ENCODE measurements at places on chromosomes 7 and 10.

DNA sequence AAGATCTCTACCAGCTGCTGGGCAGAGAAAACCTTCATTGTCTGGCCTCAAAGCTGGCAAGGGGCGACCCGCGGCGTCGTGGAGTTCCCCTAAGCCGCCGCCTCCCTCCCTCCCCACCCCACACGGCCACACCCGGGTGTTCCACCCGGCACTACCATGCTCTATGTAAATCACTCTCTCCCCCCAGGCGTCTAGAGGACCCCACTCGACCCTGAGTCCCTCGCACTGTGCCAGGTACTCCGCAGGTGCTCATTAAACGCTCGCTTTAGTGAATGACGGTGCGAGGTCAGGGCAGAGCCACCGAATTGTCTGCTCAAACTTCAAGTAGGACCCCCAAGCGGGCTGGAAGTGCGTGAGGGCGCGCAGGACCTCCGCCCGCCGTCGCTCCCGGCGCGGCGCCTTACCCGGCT lies 628 bp downstream of the PARP12 start:
- DNase-seq, result peak; percentile 65

DNA sequence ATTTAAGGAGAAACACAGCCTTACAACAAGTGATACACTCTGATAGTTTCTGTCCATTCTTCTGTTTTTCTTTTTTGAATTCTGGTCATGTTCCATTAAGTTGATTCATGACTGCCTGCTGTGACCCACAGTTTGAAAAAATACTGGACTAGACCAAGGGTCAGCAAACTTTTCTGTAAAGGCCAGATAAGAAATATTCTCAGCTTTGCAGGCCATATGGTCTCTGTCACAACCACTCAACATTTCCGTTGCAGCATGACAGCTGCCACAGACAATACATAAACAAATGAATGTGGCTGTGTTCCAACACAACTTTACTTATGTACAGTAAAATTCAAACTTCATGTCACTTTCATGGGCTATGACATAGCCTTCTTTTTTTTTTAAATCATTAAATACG lies 156.7 kb downstream of the PLXNA4 start:
- no peak for DNase-seq

GRCh38 chr7:8211725-8212096 lies 50.3 kb downstream of the ICA1 start:
- DNase-seq, result no peak

GRCh38 chr10:34505338-34505737 lies 309.8 kb downstream of the PARD3 start:
- no peak for DNase-seq

GRCh38 chr10:110349386-110349785 lies 44.7 kb upstream of the SMNDC1 start:
- no peak for DNase-seq

DNA sequence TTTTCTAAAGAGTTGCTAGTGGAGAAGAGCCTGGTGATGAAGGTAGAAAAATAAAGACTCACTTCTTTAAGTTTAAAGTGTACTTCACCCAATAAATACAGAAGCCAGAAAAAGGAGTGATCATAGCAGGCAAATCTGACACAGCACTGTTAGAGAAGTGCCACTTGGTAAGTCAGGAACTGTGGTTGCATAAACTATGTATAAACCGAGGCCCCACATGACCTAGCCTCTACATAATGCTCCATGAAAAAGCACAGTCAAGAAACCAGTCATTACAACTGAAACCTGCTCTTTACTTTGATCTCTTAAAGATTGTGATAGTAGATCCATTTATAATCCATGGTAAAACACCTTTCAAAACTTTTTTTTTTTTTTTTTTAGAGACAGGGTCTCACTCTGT lies 172.1 kb upstream of the PHYHIPL start:
- DNase-seq, result no peak

- no peak for DNase-seq
Observed at GRCh38 chr7:121083138-121083789, 94.8 kb downstream of the CPED1 start.

DNA sequence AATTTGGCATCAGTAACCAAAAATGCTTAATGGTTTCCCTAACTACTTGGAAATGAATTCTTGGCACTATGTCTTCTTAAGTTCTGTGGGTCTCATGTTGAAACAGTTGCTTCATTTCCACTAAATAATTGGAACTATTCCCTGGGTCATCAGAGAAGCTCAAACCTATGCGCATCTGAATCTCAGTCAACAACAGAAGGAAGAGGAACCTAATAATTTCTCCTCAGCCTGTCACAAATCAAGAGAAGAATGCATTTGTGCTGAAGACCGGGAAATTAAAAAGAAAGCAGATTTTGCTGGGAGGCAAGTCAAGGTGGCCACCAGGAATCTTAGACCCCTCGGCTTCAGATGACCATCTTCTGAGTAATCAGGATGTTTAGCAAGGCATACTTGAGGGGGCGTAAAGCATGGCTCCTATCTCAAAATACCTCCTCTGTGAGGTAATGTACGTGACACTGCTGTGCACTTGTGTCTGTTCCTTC lies 41.4 kb downstream of the TOMM7 start:
- DNase-seq, result no peak

DNA sequence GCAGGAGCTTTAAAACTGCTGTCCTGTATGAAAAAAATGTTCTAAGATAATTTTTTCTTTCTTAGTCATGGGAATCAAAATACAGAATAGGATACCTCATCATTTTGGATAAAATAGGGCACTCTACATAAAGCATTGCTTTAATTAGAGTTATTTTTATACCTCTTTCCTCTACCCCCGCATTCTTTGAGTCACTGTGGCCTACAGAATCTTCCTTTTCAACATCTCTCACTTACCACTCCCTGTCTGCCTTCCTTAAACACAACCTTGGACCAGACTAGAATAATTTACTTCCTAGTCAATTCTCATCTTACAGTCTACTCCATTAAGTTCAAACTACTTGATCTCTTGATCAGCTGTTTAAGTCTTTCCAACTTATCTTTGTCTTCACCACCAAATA lies 462.3 kb downstream of the PHTF2 start:
- DNase-seq, result no peak

- no peak for DNase-seq
Observed at GRCh38 chr10:78829565-78829964, 239.2 kb upstream of the ZMIZ1 start.

DNA sequence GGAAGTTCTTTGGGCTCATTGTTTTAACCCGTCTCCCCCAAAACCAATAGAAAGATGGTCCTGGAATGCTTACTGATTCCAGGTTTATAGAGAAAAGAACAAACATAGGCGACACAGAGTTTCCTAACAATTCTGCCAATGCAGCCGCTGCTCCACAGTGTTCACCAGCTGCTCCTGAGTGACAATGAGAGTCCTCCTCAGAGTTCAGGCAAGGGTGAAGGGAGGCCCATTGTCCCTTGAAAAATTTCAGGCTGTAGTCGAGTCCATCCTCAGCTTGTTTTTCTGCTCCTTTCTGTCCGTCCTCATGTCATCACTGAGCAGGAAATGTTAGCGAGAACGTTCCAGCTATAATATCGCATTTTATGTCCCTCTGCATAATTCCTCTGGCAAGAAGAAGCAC lies 537.6 kb downstream of the TCERG1L start:
- DNase-seq, result no peak

GRCh38 chr10:73253225-73253555 lies 746 bp upstream of the MRPS16 start:
- peak; percentile 38 for DNase-seq

DNA sequence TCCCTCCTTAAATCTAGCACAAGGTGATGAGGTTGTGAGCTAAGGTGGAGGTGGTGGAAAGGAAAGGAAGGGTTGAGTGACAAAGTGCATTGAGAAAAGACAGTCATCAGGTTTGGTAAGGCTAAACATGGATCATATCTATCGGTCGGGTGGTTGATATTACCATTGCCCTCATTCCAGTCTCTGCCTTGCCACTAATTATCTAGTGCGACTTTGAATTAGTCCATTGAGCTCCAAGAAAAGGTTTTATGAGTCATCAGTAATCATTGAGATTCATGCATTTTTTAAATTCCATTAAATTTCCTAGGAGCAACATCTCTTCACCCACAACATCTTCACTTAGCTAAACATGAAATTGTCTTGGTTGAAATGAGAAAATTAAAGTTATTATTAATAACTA lies 68.9 kb upstream of the FRMD4A start:
- no peak for DNase-seq

GRCh38 chr7:26227987-26228386 lies 26.4 kb downstream of the CBX3 start:
- no peak for DNase-seq

DNA sequence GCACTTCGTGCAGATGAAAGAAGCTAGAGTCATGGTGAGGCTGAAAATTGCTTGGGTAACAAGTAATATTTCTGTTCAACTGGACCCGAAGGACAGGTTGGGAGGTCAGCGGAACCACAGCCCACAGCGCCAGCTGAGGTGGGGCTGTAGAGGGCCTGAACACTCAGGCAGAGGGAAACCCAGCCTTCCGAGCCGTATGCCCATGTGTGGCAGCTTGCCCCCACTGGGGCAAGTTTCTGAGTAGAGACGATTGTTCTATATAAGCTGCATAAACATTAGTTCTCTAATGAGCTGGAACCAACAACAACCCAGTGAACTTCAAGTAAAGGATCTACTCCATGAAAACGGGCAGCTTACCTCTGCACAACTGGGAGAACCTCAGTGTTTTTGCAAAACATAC lies 58.4 kb upstream of the TNS3 start:
- DNase-seq, result no peak

- DNase-seq, result no peak
Observed at GRCh38 chr10:29411666-29412315, 122.9 kb downstream of the LYZL1 start.

DNA sequence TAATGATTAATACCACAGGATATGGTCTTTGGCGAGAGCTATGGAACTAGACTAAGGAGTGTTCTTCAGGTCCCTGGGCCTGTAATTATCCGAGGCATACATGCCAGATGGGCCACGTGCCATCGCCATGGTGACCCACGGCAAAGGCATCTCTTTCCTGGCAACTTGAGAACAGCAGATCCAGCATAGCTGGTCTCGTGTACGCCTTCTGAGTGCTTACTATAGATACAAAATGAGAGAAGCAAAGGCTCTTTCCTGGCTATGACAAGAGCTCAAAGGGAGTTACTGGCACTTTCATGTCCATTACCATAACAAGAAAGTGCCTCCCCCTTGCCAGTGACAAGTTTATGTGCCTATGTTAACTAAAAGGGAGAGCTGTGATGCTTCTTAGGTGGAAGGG lies 26.0 kb upstream of the GLI3 start:
- DNase-seq, result no peak

DNA sequence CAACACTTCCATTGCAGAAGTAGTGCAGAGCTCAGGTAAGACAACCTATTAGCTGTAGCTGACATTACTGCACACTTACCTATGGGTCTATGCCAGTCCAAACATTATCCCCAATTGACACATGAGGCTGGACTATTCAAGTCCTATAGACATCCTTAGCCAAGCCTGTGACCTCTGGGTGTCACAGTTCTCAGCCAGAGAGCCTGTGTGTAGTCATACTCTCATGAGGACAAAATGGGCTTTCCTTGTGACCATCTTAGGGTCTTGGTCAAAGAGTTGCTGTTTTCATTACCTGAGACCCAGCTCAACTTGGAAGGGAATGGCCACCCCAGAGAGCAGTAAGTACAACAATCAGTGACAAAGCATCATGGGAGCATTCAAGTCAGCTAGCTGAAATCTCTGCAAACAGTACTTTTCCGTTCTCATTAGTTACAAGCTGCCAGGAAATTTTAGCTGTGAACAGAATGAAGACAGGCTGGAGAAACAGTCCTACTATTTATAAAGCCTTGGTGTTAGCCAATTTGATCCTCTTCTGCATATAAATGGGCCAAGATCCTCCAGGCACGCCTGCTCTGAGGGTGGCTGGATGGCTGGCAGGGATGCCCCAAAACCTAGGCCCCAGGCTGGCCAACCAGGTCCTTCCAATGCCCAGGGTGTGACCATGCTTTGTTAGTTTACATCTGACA lies 44.3 kb downstream of the NUDCD3 start:
- DNase-seq, result no peak

DNA sequence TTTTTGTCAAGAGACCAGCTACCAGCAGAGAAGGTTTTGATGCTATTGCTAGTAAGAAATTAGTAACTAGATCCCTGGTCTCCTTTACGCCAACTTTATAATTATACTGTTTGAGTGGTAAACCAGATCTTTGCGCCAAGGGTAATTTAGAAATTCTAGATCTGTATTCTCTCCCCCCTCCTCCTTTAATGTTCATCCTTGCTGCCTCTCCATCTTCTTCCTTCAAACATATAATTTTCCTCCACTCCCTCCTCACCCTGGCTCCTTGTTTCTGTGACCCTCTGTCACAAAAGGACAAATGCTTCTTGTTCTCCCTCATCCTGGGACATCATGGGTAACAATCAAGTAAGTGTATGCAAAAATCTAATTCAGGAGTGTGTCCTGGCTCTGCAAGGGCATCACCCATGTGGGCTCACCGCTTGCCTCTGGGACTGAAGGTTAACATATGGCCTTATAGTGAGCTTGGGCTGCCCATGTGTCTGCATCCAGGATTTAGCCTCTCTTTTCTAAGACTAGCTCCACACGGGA lies 121.2 kb downstream of the BAMBI start:
- DNase-seq, result no peak

Measured in GM13977 (cell line).